Cardiac muscle cell (in vitro differentiated cells and primary cell): ENCODE measurements at places on chromosomes 4 and X. TPM values are rescaled to one million over a fixed set of nuclear protein-coding genes. Genes with fewer than 3 reads are reported as not detected.

SATL1 gene
- polyA plus RNA-seq: 0.27 and 1.1 TPM in 2 replicates

SPANXA1 gene
- not detected in 2 replicates for polyA plus RNA-seq

GRID2 gene
- polyA plus RNA-seq: 0.39 TPM in 1 of 2 replicates, not detected in the other

ABLIM2 gene
- 4.2 and 4.9 TPM in 2 replicates for polyA plus RNA-seq

RXFP1 gene
- polyA plus RNA-seq: not detected in 2 replicates

CYBB gene
- polyA plus RNA-seq: 0.38 TPM in 1 of 2 replicates, not detected in the other

LRAT gene
- polyA plus RNA-seq: 7.6 and 12.6 TPM in 2 replicates

MAGEB3 gene
- not detected in 2 replicates for polyA plus RNA-seq

FAM9C gene
- polyA plus RNA-seq: not detected in 2 replicates

LIMCH1 gene
- 1.7 and 4.5 TPM in 2 replicates for polyA plus RNA-seq

CT55 gene
- not detected in 2 replicates for polyA plus RNA-seq

SMIM10L2A gene
- 9.0 and 12.8 TPM in 2 replicates for polyA plus RNA-seq

NAP1L3 gene
- 79.1 and 89.5 TPM in 2 replicates for polyA plus RNA-seq

XAGE1B gene
- polyA plus RNA-seq: not detected in 2 replicates

MAGEE2 gene
- not detected in 2 replicates for polyA plus RNA-seq

FGF13 gene
- polyA plus RNA-seq: 88.9 and 118 TPM in 2 replicates

HSFX3 gene
- not detected in 2 replicates for polyA plus RNA-seq

SSX4B gene
- polyA plus RNA-seq: not detected in 2 replicates

MAGEB6 gene
- polyA plus RNA-seq: not detected in 2 replicates

PHOX2B gene
- polyA plus RNA-seq: not detected in 2 replicates

SMARCA1 gene
- 83.6 and 130 TPM in 2 replicates for polyA plus RNA-seq

SHROOM2 gene
- 9.0 and 14.8 TPM in 2 replicates for polyA plus RNA-seq

DDX60 gene
- polyA plus RNA-seq: 0.36 and 1.8 TPM in 2 replicates

GAGE1 gene
- polyA plus RNA-seq: not detected in 2 replicates
